CD4-positive, alpha-beta T cell treated with Interleukin-1 beta for 1 hour (primary cell): ENCODE measurements at places on chromosomes 7 and 10.

GRCh38 chr7:44985900-44986217, 7.0 kb upstream of the MYO1G start:
- DNase-seq: no peak

DNA sequence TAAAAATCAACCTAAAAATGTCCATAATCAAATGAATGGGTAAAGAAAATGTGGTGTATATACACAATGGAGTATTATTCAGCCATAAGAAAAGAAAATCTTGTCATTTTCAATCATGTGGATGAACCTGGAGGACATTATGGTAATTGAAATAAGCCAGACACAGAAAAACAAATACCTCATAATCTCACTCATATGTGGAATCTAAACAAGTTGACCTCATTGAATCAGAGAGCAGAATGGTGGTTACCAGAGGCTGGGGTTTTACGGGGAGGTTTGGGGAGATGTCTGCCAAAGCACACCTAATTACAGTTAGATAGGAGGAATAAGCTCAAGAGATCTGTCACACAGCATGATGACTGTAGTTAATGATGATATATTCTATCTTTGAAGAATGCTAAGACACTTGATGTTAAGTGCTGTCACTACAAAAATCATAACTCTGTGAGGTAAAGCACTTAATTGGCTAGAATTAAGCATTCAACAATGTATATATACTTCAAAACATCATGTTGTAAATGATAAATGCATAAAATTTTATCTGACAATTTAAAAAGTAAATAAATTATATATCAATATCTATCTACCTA, 39.1 kb upstream of the TNPO3 start:
- no peak for DNase-seq

- DNase-seq: peak; percentile 16
Observed at GRCh38 chr7:117014673-117015133, 61.4 kb downstream of the ST7 start.

DNA sequence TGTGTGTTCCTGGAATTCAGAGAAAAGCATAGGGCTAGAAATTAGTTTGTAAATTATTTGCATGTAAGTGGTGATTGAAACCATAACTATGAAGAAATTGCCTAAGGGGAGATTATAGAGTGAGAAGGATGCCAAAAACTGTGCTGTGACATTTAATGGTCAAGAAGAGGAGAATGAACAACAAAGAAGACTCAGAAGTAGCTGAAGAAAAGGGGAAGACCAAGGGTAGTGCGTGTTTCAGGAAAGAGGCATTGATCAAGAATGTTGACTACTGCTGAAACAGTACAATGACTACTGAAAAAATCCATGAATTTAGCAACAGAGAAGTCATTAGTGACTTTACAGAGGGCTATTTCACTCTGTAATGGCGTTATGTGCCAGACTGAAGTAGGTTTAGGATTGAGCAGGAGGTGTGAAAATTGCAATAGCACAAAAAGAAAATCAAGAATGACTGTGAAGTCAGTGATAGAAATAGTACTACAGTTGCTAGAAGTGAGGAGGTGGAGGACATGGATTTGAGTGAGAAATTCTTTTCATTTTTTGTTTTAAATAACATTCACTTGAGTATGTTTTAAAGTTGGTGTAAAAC, 28.9 kb upstream of the SAMD9L start:
- DNase-seq: no peak

- no peak for DNase-seq
Observed at GRCh38 chr7:48213226-48213625, 42.0 kb downstream of the ABCA13 start.

- no peak for DNase-seq
Observed at GRCh38 chr7:132639983-132640382, 63.7 kb upstream of the PLXNA4 start.

GRCh38 chr7:85565276-85565675, 378.4 kb upstream of the SEMA3D start:
- DNase-seq: no peak

GRCh38 chr10:124683814-124684213, 60.4 kb downstream of the FAM53B start:
- no peak for DNase-seq

DNA sequence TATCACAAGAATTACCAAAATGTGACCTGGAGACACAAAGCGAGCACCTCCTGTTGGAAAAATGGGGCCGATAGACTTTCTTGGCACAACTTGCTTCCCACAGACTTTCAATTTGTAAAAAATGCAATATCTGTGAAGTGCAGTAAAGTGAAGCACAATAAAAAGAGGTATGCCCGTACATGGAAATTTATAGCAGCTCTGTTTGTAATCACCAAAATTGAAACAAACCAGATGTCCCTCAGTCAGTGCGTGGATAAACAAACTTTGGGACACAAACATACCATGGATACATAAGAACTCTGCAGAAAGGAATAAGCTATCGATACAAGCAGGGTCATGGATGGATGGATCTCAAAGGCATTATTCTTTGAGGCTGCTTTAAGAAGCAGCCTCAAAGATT, 33.6 kb downstream of the ARID5B start:
- DNase-seq: no peak

DNA sequence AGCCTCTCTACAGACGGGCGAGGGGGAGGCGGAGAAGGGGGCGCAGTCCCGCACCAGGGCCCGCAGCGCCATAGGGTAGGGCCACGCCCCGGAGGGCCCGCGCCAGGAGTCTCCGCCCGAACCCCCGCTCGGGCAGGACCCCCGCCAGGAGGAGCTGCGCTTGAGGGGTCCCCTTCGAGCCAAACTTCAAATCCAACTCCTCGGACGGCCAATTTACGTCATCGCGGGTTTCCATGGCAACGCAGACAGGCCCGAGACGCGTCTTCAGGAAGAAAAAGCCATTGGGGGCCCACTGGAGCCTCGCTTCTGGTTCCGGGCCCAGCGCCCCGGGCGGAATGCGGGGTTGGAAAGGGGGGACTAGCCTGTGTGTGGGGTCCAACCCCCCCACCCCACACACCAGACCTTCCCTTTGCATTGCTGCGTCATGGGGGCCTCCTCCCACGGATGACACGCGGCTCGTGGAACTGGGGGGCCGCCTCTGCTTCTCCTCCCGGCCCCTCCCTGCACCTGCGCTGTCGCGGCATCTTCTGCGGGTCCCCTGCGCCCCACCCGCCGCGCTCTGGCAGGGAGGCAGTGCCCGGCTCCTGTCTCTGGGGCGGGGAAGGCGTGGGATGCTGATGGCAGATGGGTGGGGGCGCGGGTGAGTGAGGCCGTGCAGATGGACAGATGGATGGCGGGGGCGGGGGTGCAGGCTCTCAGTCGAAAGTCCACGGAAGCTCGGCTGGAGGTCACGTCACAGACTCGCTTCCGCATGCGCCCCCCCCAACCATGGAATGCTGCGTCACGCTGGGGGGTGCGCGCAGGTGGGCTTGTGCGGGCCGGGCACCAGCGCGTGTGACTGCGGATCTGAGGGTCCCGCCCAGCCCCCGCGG, 1.2 kb downstream of the CALY start:
- peak; percentile 87 for DNase-seq
